ENCODE measurements at places on chromosomes 7 and 10.

- no peak for DNase-seq
These were observed 163.3 kb downstream of the USP6NL start for GRCh38 chr10:11448190-11448544.

- DNase-seq, result peak; percentile 77
These were observed 1.1 kb upstream of the HBP1 start for GRCh38 chr7:107167483-107168232.

DNA sequence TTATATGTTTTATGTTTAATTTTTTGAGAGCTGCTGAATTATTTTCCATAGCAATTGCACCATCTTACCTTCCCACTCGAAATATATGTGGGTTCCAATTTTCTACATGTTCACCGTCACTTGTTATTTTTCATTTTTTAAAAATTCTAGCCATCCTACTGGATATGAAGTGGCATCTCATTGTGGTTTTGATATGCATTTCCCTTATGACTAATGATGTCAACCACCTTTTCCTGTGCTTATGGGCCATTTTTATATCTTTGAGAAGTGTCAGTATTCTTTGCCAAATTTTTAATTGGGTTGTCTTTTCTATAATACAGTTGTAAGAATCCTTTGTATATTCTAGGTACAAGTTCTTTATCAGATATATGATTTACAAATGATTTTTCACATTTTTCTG is 27.8 kb downstream of the NHLRC2 start:
- DNase-seq, result no peak

- DNase-seq, result no peak
These were observed 261.9 kb upstream of the LYZL1 start for GRCh38 chr10:29026802-29027580.

DNA sequence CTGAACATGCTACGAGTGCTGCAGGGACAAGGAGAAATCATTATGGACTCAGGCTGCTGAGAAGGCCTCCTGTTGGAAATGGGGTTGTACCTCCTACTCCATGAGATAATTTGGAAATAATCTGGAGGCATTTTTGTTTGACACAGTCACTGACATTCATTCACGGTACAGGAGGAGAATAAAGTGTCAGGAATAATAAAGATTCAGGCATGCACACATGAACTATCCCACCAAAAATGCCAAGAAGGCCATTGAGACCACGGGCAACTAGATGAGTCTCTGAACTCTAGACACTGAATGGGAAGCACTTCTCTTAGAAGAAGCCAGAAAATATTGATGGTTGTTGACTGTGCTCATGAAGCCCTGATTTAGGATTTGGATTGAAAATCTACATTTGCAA is 220.9 kb upstream of the HABP2 start:
- no peak for DNase-seq

DNA sequence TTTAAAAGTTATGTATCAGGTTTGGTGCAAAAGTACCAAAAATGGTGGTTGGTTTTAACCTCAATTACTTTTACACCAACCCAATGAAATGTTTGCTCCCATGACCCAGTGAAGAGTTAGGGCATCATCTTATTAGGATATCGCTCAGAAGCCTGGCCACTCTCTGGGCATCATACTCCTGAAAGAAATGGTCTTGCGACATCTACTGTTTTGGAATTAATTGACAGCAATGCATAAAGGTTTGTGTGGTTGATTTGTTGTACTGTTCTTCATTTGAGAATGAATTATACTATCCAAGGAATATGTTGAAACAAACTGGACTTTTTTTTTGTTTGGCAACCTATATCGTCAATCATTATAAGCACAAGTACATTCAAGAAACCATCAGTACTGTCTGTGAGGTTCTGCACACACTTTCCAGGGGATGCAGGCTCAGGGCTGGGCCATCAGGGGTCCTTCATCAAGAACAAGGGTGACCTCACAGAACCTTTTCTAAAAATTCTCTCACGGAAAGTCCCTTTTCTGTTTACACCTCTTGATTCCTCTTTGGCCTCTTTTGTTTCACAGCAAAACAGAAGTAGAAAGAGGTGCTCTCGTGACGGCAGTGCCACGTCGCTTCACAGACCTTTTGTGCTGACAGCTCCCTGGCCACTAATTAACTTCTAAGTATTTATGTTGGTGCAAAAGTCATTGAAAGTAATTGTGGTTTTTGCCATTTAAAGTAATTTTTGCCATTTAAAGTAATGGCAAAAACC is 117.2 kb upstream of the KLF6 start:
- peak; percentile 76 for DNase-seq

Measured in CD4-positive, alpha-beta T cell treated with Interleukin-21 for 1 hour (primary cell).